A549 treated with AZD2906 at 1 μM for 4 hours (cell line): ENCODE measurements at places on chromosomes 2 and 18. TPM values are rescaled to one million over a fixed set of nuclear protein-coding genes. Genes with fewer than 3 reads are reported as not detected.

Gene CFLAR
- total RNA-seq: 86.9 to 124 TPM (median 99.4 TPM) in 5 replicates

Gene EDAR
- total RNA-seq: 0.02 to 0.10 TPM (median 0.04 TPM) in 5 replicates

Gene SKOR2
- total RNA-seq: not detected in 5 replicates

Gene PLGLB1
- total RNA-seq: 0.20 to 0.66 TPM (median 0.38 TPM) in 5 replicates

Gene STAT4
- 3.5 to 5.2 TPM (median 4.5 TPM) in 5 replicates for total RNA-seq

Gene ANKAR
- total RNA-seq: 1.0 to 1.9 TPM (median 1.3 TPM) in 5 replicates

Gene SH2D6
- 0.60 to 0.96 TPM (median 0.80 TPM) in 5 replicates for total RNA-seq

Gene MARCO
- total RNA-seq: 0.06 to 0.21 TPM (median 0.16 TPM) in 4 of 5 replicates, not detected in the other

Gene HAUS1
- 32.2 to 49.7 TPM (median 35.1 TPM) in 5 replicates for total RNA-seq

Gene NXPH2
- total RNA-seq: not detected in 5 replicates

Gene MFSD2B
- 0.42 to 0.79 TPM (median 0.56 TPM) in 5 replicates for total RNA-seq

Gene TTC39C
- 17.4 to 22.4 TPM (median 19.4 TPM) in 5 replicates for total RNA-seq

Gene AP1S3
- total RNA-seq: 27.8 to 48.2 TPM (median 28.4 TPM) in 5 replicates

Gene EVX2
- 0.01 TPM in 1 of 5 replicates, not detected in the others for total RNA-seq

Gene TTC31
- total RNA-seq: 13.2 to 17.7 TPM (median 15.2 TPM) in 5 replicates

Gene RBKS
- total RNA-seq: 6.7 to 8.4 TPM (median 8.1 TPM) in 5 replicates

Gene SETBP1
- total RNA-seq: 0.39 to 0.48 TPM (median 0.43 TPM) in 5 replicates

Gene SMAD7
- total RNA-seq: 19.8 to 25.3 TPM (median 21.2 TPM) in 5 replicates

Gene ALPP
- 16.1 to 18.1 TPM (median 16.2 TPM) in 5 replicates for total RNA-seq

Gene CHRNG
- total RNA-seq: not detected in 5 replicates

Gene CCDC68
- total RNA-seq: 3.8 to 7.4 TPM (median 5.3 TPM) in 5 replicates

Gene GALNT3
- total RNA-seq: 0.06 to 0.08 TPM in 2 of 5 replicates, not detected in the others

Gene SLC19A3
- 1.6 to 3.1 TPM (median 2.8 TPM) in 5 replicates for total RNA-seq

Gene VIL1
- 0.16 to 0.36 TPM (median 0.28 TPM) in 5 replicates for total RNA-seq

Gene SALL3
- total RNA-seq: not detected in 5 replicates

Gene SULT1C2
- total RNA-seq: 0.35 to 0.72 TPM (median 0.41 TPM) in 5 replicates

Gene GPR17
- 0.07 to 0.13 TPM (median 0.10 TPM) in 3 of 5 replicates, not detected in the others for total RNA-seq

Gene HOXD12
- total RNA-seq: not detected in 5 replicates

Gene KIAA2012
- total RNA-seq: not detected in 5 replicates

Gene HOXD8
- 5.0 to 6.2 TPM (median 5.3 TPM) in 5 replicates for total RNA-seq

Gene SPATA3
- not detected in 5 replicates for total RNA-seq

Gene SERPINB8
- total RNA-seq: 8.2 to 11.4 TPM (median 9.6 TPM) in 5 replicates

Gene PAX8
- total RNA-seq: 0.51 to 0.98 TPM (median 0.76 TPM) in 5 replicates

Gene PLCL1
- 0.02 TPM in 1 of 5 replicates, not detected in the others for total RNA-seq

Gene CYP27C1
- 3.0 to 3.9 TPM (median 3.5 TPM) in 5 replicates for total RNA-seq

Gene DSC2
- total RNA-seq: 0.71 to 1.00 TPM (median 0.85 TPM) in 5 replicates

Gene CXCR1
- not detected in 5 replicates for total RNA-seq

Gene UGT1A4
- 0.06 to 0.11 TPM (median 0.06 TPM) in 3 of 5 replicates, not detected in the others for total RNA-seq

Gene BUB1
- 33.7 to 43.6 TPM (median 36.3 TPM) in 5 replicates for total RNA-seq

Gene MOCOS
- 2.7 to 3.2 TPM (median 2.9 TPM) in 5 replicates for total RNA-seq

Gene TNS1
- total RNA-seq: 8.7 to 17.5 TPM (median 16.5 TPM) in 5 replicates

Gene CFAP210
- total RNA-seq: 0.27 to 0.35 TPM (median 0.31 TPM) in 5 replicates

Gene IAH1
- 82.8 to 109 TPM (median 104 TPM) in 5 replicates for total RNA-seq

Gene KANSL1L
- total RNA-seq: 0.57 to 0.80 TPM (median 0.66 TPM) in 5 replicates

Gene SLC16A14
- 0.64 to 1.1 TPM (median 0.83 TPM) in 5 replicates for total RNA-seq

Gene UPP2
- not detected in 5 replicates for total RNA-seq

Gene RTKN
- total RNA-seq: 18.7 to 24.5 TPM (median 22.4 TPM) in 5 replicates

Gene QPCT
- total RNA-seq: 20.8 to 25.2 TPM (median 23.4 TPM) in 5 replicates

Gene CFAP53
- total RNA-seq: 0.22 to 0.39 TPM (median 0.24 TPM) in 5 replicates

Gene GAREM2
- total RNA-seq: 6.1 to 8.0 TPM (median 7.4 TPM) in 5 replicates

Gene ACKR3
- 9.3 to 15.6 TPM (median 10.9 TPM) in 5 replicates for total RNA-seq

Gene RAB31
- total RNA-seq: 15.0 to 27.7 TPM (median 19.1 TPM) in 5 replicates

Gene IL1A
- total RNA-seq: 0.14 to 0.31 TPM (median 0.24 TPM) in 5 replicates

Gene SLC8A1
- total RNA-seq: 0.20 to 0.40 TPM (median 0.30 TPM) in 5 replicates

Gene CD8A
- 0.18 to 0.55 TPM (median 0.24 TPM) in 5 replicates for total RNA-seq
